ENCODE measurements at places on chromosomes 3 and 15.

DNA sequence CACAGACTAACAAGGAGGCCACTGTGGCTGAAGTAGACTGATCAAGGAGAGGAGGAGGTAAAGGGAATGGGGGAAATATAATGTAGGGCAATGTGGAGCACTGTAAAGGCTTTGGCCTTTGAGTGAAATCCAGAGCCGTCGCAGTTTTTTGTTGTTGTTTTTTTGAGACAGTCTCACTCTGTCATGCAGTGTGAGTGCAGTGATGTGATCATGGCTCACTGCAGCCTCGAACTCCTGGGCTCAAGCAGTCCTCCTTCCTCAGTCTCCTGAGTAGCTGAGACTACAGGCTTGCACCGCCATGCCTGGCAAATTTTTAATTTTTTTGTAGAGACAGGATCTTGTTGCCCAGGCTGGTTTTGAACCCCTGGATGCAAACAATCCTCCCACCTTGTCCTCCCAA, 32.2 kb downstream of the PPP4R2 start:
- no peak for DNase-seq

- no peak for DNase-seq
These were observed 493.4 kb upstream of the ALCAM start for GRCh38 chr3:104873331-104873730.

DNA sequence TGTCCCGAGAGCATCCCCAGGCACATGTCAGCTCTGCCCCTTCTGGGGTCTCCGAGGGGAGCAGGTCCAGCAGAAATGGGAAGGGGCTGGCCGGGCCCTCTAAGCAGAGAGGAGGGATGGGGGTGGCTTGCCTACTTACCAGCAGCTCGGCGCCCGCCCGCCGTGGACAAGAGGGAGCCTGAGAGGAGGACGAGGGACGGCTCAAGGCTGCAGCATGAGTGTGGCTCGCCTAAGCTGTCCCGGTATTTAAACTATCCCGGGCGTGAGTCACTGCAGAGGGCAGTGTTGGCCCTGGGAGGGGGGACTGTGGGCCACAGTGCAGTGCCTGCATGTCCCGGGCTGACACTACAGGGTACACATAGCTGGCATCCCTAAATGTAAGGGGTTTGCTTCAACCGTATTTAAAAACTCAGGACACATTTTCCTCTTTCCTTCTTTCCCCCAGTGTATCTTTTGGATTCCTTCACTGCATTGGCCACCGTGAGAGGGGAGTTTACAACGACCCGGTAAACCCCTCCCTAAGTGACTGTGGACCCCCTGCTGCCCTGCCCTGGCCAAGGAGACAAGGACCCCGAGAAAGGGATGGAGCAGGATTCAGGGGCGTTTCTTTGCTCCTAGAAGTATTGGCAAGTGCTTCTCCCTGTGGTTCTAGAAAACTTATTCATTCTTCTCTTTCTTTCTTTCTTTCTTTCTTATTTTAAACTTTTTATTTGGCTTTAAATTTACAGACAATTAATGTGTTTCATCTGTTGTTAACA, at the start of gene LRRC15:
Gene LRRC15, minus strand, starts transcription at position 222 of the 758 bp plus-strand sequence. CDS start 8,700 bp downstream, outside the sequence.
- DNase-seq, result no peak

DNA sequence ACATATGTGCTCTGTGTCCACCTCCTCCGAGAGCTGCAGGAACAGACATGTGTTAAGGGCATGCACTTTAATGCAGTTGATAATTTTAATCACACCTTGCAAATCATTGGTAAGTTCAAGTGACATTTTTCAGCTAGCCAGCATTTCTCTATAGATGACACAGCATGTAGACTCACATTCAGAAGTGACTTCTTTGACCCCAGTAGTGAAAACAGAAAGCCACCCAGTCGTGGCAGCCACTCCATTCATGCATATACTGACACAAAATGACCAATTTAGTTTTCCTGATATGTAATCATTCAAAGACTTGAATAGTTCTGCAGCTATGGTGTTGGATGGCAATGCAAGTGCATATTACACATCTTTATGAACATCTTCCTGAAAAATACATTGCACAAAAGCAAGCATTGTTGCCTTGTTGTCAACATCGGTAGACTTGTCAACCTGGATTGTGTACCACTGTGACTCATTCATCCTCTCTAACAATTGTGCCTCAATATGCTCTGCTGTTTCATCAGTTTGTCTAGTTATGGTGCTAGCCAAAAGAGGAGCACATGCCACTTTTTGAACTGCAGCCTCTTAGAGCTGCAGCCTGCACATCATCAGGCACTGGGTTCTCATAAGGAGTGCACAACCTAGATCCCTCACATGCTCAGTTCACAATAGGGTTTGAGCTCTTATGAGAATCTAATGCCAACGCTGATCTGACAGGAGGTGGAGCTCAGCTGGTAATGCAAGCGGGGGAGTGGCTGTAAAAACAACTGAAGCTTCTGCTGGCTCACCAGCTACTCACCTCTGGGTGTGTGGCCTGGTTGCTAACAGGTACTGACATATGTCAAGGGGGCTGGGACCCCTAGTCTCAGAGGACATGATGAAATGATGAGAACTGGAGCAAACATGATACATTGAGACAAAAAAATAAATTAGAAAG, 622.0 kb downstream of the PYDC2 start:
- no peak for DNase-seq

DNA sequence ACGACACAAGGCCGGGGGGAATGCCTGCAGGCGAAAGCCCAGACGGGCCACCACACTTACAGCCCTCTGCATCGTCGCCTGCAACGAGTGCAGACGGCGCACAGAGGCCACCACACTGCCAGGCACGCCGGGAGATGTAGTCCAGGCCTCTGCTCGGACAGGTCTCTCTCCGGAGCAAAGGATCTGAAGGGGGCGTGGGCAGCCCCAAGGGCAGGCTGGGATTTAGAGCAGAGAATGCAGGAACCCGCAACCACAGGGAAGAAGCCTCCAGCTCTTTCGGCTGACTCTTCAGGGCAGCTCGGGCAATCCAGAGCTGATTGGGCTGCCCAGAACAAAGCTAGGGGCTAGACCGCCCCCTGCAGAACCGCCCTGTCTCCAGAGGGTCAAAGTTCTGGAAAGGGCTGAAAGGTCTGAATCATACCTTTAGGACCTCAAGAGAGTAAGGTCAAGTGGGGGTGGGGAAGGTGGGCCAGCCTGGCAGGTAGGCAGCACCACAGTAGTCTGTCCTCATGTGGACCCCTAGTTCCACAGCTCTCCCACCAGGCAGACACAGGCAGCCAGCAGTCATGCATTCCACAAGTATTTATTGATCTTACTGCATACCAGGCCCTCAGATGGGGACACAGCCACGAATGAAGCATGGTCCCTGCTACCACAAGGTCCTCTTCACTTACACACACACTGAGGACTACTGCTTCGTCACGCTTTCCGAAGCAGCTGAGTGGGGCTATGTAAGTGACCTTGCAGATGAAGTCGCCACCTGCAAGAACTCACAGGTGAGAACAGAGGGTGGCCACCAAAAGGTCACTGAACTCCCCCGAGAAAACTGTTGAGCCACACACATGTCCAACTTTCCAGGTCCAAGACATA, at the start of gene AMT:
Gene AMT, minus strand, starts transcription at position 95 of the 870 bp plus-strand sequence. Its CDS starts 23 bp downstream, at position 72.
- no peak for DNase-seq

DNA sequence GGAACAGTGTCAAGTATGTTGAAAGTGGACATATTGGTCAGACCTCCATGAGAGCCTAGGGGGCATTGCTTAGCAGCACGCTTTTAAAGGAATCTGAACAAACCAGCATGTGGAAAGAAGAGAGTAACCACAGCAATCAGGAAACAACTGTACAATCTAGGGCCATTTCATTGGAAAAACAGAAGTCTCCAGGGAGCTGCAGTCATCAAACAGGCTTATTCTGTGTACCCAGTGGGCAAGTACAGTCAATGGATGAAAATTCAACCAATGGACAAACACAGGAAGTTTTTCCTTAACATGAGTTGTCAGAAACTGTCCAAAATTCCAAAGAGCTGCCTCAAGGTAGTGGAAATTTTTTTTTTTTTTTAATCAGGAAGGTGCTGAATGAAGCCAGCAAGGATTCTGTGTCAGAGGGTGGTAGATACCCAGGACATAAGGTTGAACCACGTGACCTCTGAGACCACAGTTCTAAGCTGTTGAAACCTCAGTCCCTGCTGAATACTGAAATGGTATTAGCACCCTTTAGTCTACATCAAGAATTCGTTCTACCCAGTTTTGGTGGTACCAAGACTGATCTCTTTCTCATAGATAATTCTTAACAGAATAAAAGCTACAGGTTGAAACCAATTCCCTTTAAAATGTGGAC, 4.4 kb upstream of the DLG1 start:
- DNase-seq, result no peak

GRCh38 chr3:81476692-81477091, 284.8 kb downstream of the GBE1 start:
- peak; percentile 23 for DNase-seq

DNA sequence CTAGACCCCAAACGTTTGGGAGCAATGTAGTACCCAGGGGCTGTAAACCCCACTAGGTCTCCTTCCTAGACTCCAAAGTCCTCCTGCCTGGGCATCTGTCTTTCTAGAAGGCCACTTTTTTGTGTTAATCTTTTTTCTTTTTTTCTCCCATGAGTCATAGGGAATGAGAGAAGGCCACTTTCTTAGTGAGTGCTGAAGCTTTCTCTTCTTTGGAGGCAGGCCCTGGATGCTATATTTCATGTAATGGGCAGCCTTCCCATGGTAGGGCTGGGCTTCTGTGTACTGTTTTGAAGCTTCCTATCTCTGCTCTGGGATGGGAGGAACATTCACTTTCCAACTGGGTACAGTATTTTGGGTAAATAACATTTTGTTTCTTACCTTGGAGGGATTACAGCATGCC, 15.2 kb upstream of the RTP2 start:
- DNase-seq, result no peak

DNA sequence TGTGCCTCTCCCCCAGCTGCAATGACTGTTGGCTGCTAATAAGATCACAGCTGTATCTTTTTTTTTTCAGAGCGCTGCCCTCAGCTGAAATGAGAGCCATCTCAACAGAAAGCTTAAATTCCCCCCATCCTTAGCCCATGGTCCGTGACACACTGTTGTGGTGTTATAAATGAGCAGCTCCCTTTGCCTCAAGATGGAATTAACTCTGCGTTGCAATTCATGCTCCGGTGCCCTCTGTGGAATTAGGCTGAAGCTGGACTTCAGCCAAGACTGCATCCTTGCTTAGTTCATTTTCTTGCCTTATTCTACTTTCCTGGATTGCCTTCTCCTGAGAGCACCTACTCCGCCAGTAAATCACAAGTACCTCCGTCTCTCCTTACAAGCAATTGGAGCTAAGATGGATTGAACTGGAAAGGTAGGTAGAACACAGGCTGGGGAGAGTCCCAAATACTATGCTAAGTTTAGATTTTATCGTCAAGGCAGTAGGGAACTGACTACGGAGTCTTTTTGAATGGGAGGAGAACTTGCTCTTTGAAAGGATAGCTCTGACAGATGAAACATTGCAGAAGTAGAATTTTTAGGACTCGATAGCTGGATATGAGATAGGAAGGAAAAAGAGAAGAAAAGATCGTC, 39.0 kb upstream of the THRB start:
- no peak for DNase-seq

DNA sequence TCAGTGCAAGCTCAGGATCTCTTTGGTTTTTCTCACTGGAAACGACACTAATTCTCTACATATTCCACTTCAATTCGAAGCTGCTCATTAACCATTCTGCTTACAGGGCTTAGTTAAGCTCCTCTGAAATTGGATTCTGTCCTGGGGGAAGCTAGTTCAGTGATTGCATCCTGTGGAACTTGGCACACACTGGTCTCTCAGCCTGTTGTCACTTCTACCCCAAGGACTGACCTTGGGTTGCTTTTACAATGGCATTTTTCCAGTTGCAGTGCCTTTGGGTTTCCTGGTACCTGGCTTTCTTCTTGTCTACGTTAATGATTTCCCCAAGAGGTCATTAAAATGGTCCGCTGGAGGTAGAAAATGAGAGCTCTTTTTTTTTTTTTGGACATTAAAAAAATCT, 33.3 kb upstream of the GABRB3 start:
- DNase-seq, result no peak

DNA sequence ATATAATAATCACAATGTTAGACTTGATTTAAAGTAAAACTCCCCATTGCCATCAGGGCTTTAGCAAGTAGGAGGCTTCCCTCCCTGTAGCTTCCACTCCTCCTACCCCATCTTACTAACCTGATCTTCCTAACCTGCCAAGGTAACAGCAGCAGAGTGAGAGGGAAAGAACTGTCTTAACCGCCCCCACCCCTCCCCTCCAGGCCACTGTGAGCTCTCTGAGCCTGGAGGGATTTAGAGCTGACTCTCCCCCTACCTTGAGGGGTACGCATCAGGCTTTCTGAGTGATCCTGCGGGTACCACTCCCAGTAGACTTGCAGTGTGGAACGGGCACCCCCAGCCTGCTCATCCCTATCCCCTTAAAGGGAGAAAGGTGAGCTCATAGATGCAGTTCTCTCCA, 11.4 kb upstream of the PRSS50 start:
- no peak for DNase-seq

GRCh38 chr3:162094301-162094700, 597.7 kb downstream of the OTOL1 start:
- DNase-seq, result no peak

DNA sequence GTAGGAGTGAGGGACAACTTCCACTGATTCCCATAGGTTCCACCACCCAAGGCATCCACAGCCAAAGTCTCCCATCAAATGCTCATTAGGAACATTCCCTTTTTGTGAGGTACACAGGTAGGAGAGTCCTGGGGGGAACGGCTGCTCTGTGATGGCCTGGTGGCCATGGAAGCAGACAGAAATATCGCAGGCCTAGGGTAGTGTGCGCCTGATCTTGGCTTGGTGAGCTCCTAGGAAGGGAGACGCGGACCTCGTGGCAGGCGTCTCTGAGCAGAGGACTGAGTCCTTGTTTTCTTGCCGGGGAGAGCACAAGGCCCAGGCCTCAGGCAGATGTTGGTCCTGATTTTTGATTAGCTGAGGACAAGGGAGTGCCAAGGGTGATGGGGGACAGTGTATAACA, 99.5 kb downstream of the SNRPN start:
- no peak for DNase-seq

DNA sequence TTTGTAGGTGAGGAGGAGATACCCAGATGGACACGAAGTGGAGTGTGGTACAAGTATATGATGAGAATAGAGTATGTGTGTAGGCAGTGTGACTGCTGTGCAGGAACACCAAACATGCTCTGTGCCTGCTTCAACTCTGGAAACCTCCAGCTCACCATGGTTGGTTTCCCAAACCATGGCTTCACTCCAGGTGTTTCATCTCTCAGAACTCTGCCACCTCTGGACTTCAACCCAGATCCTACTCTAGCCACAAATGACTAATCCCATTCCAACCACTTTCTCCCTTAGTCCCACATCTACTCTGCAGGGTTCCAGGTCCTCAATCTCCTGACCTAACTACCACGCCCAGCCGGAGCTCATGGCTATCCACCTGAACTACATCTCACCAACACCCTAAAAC, 102.1 kb downstream of the RYK start:
- DNase-seq, result no peak

DNA sequence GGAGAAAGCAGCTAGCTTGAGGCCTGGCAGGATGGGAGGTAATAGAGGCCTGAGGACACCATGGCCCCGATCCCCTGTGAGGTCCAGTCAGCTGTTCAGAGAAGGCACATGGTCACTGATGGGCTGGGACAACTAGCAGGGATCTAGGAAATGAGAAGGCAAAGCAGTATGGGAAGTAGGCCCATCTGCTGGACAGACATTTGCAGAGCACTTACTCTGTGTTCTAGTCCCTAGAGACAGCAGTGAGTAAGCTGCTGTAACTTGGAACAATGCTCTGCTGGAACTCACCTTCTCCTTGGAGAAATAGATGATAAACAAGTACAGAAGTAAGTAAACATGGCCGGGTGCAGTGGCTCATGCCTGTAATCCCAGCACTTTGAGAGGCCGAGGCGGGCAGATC, 7.1 kb downstream of the ECE2 start:
- DNase-seq, result no peak
